ENCODE measurements at places on chromosomes 7 and 10.

- no peak for DNase-seq
Observed at GRCh38 chr10:119254335-119254734, 47.0 kb downstream of the GRK5 start.

DNA sequence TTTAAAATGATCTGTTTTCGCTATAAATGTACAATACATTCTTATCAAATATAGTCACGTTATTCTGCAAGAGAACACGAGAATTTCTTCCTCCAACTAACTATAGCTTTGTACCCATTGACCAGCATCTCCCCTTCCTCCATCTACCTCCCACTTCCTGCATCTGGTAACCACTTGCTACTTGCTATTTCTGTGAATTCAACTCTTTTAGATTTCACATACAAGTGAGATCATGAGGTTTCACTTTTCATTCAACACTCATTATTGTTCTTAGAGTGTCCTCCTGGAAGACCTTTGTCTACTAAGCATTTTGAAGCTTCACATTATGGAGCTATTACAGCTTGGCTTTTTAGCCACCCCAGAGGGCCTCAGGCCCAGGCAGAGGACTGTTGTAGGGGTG, 741.3 kb upstream of the FZD8 start:
- DNase-seq, result no peak

DNA sequence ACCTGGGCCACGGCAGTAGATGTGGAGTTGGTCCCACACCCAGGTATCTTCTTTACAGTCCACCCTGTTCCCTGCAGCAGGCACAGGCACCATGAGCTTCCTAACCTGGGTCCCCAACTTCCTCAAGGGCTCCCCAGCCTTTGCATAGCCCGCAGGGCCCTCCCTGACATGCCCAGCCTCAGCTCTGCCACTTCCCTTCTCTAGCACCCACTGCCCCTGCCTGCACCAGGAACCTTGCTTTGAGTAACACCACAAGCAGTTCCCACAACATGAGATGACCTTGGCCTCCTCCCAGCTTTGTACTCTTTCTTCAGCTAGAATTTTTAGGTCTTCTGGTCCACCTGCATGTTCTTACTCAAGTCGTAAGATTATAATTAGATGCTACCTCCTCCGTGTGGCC, 92.2 kb upstream of the ZPBP start:
- no peak for DNase-seq

GRCh38 chr7:41268878-41269277, 434.0 kb downstream of the INHBA start:
- no peak for DNase-seq

- no peak for DNase-seq
Observed at GRCh38 chr7:111801277-111801676, 239.0 kb upstream of the IMMP2L start.

GRCh38 chr7:117111535-117111934, 158.2 kb downstream of the ST7 start:
- DNase-seq, result no peak

GRCh38 chr7:27689150-27689549, 26.5 kb upstream of the HIBADH start:
- DNase-seq, result no peak

DNA sequence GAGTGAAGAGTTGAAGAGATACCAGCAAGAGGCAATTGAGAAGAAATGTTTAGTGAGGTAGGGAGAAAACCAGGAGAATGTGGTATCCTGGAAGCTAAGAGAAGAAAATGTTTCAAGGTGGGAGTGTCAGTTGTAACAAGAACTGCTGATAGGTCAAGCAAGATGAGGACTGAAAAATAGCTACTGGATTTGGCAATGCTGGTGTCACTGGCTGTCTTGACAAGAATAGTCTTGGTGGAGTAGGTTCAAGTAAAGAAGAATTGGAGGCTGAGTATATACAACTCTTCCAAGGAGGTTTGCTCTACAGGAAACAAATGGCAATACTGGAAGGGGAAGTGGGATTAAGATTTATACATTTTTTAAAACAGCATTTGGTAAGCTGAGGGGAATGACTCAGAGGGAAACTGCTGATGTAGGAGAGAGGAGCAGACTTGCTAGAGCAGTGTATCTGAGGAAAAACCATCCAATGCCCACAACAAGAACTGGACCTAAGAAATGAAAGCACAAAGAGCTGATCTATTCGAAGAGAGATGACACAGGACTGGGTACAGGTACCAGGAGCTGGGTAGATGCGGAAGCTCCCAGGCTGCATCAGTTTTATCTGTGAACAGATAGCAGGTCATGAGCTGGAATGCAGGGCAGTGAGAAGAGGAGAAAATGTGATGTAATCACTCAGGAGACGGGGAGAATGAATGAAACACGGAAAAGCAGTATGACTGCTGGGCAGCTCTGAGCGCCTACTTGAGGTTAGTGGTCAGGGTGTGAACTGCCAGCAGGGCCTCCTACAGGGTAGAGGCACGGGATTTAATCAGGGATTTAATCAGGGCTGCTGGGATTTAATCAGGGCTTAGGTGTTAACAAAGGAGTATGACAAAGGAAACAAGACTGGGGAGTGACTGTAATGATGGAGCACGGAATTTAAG, 34.5 kb downstream of the FAM25A start:
- no peak for DNase-seq

GRCh38 chr7:133015888-133016287, 66.0 kb downstream of the CHCHD3 start:
- no peak for DNase-seq

DNA sequence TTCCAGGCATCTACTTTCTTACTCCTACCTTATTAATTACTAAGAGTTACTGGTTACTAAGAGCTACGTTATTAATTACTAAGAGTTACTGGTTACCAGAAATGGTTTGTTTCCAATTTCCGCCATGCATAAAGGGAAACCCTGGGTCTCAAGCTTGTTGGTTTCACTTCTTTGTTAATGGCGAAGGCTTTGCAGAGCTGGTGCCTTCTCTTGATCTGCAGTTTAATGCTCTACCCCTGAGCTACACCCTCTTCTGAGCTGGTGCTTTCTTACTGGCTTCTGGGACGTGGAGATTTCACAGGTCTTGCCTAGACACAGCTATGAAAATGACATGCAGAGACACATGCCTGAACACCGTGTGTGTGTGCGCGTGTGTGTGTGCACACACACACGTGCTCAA, 560 bp downstream of the CPA4 start:
- DNase-seq, result no peak

- no peak for DNase-seq
Observed at GRCh38 chr7:14806891-14807290, 95.7 kb downstream of the DGKB start.

DNA sequence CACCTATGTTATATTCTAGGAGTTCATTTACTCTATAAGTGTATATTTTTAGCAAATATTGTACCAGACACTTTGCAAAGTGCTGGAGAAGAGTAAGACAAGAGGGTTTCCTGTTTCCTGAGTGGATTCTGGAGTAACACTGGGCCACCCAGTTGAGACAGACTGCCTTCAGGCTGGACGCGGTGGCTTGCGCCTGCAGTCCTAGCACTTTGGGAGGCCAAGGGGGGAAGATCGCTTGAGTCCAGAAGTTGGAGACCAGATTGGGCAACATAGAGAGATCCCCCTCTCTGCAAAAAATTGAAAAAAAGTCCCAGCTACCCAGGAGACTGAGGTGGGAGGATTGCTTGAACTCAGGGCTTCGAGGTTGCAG, 772 bp upstream of the ZSCAN25 start:
- DNase-seq, result no peak

GRCh38 chr7:138864667-138865066, 66.7 kb upstream of the ATP6V0A4 start:
- DNase-seq, result no peak

DNA sequence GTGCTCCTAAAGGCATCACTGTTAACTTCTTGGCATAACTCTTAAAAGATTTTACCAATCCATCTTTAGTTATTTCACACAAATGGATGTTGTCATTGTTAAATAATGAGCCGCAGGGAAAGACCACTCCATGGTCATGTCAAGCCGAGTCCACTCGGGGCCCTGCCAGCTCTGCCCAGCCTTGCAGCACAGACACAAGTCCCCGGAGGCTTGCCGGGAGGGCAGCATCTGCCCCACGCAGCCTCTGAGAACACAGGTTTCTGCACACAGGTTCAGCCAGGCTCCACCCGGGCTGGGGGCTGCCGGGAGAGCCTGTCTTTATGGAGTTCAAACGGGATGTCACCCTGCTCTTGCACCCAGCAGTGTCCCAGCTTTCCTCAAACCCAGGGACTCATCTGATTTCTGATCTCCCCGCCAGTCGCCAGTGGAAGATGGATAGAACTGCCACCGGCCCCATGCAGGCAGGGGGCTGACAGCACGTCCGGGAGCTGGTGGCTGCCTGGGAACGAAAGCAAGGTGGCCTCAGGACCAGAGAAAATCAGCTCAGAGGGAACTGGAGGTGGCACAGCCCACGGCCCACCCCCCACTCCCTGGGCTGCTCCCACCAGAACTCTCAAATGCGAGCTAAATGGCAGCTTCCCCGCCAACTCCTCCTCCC, 156.2 kb downstream of the TCERG1L start:
- DNase-seq, result no peak

- DNase-seq, result peak; percentile 68
Observed at GRCh38 chr7:31105256-31105950, 53.3 kb downstream of the ADCYAP1R1 start.

- DNase-seq, result no peak
Observed at GRCh38 chr10:34141032-34141680, 673.9 kb downstream of the PARD3 start.

DNA sequence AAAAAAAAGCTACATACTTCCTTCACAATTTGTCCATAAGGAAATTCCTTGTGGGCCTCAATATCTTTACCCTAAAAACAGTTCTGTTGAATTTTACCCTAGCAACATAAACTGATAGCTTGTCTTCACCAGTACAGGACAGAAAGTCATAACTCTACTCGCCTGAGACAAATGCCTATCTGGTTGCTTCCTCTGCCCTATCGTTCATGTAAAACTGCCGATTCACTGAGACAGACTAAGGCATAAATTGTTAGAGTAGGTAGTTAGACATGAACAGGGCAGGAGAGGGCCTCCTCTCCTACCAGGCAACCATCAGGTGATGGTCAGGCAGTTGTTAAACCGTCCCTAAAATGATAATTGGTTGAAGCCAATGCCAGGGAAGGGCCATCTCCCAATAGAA, 25.0 kb downstream of the IFIT3 start:
- DNase-seq, result no peak

- DNase-seq, result no peak
Observed at GRCh38 chr7:43484678-43485395, 98.1 kb upstream of the STK17A start.

GRCh38 chr7:103679151-103680132, 233.4 kb upstream of the SLC26A5 start:
- no peak for DNase-seq

Data from suprapubic skin (tissue), 4 donors.